ENCODE measurements at places on chromosomes 1 and 21.

DNA sequence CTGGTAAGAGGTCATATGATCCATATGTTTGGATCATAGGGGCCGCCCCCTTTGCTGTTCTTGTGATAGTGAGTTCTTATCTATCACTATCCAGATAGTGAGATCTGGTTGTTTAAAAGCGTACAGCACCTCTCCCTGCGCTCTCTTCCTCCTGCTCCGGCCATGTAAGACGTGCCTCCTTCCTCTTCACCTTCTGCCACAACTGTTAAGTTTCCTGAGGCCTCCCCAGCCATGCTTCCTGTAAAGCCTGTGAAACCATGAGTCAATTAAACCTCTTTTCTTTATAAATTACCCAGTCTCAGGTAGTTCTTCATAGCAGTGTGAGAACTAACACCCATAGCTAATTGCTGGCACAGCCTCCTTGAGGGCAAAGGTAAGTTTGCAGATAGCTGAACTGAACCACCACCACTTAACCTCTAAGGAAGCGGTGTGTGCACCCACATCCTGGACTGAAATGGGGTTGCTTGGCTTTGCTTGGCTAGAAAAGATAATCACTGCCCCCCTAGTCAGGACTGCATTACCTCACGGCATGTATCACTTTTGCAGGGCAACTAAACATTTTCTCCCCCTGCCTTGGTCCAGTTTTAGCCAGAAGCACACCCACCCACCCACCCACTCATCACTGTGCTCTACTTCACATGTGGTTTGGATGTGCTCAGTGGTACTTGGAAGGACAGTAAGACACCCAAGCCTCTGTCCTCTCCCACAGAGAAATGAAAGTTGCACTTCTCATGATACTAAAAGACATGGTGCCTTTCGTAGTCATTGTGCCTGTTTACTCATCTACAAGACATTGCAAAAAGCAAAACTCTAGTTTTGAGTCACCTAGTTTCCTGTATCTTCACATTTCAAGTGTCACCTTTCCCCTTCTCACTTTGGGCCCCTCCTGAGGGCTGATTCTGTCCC is 23.1 kb upstream of the PTAFR start:
- no peak for DNase-seq

GRCh38 chr1:68279846-68280245 is 47.5 kb upstream of the WLS start:
- DNase-seq: no peak

- DNase-seq: no peak
These were observed 101.8 kb upstream of the LPGAT1 start for GRCh38 chr1:211932231-211932932.

DNA sequence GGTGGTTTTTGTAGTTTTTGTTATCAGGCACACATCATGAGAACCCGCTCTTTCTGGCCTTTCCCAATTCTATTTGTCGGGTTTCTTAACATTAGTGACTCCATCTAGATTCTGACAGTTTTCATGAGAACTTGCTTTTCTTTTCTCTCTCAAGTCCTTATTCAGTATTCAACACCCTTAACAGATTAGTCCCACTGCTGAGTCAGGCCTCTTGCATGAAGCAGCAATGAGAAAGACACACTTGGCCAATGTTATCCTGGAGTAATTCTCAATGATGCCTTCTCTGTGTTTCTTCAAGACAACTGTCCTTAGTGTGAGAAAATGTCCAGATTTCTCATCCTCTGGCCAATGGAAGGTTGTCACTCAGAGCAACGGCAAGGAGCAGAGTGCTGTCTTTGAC is 11.3 kb downstream of the FMO2 start:
- DNase-seq: no peak

DNA sequence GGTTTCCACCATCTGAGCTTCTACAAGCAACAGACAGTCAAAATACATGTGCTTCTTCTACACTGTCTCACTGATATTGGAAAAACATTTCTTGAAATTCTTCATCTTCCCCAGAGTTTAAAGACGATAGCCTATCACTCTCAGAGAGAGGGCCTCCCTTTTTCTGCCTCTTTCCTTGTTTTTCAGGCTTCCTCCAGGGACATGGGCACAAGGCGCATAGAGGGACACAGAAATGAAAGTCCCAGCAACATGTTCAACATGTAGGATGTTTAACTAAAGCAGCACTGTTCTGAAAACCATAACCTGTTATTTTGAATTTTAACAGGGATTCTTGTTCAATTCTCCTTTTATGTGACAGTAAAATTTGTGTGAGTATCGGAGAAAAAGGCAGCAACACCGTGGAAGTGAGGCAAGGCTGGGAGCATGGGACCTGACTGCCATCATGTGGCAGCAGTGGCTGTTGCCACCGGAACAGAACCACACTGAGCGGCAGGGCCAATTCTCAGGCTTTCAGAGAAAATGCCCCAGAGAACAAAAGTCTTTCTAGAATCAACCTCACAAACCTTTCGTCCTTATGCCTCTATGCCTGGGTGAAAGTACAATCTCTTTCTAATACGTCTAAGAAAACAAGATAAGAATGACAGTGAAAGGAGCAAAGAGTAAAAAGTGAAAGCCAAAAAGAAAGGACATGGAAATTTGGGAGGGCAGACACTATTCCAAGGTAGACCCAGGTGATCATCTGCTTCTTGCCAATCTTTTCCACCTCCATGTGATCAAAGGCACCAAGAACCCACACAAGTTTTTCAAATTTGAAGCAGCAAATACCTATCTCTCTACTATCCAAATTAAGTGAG is 54.5 kb downstream of the PCNX2 start:
- no peak for DNase-seq

DNA sequence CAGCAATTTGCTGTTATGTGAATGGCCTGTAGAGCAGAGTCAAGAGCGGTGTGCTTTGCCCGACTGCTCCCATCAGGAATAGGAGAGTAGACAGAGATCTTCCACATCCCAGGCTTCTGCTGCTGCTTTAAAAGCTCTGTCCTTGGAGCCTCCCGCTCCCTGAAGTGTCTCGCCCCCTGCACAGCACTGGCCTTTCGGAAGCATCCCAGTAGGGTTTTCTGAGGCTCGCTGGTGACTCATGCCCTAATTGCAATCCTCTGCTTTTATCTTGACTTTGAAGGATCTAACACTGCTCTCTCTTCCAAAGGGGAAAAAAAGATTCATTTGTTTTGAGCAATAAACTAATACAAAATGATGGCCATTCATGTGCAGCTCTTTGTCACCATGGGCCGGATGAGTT is 13.3 kb upstream of the CD101 start:
- DNase-seq: no peak

DNA sequence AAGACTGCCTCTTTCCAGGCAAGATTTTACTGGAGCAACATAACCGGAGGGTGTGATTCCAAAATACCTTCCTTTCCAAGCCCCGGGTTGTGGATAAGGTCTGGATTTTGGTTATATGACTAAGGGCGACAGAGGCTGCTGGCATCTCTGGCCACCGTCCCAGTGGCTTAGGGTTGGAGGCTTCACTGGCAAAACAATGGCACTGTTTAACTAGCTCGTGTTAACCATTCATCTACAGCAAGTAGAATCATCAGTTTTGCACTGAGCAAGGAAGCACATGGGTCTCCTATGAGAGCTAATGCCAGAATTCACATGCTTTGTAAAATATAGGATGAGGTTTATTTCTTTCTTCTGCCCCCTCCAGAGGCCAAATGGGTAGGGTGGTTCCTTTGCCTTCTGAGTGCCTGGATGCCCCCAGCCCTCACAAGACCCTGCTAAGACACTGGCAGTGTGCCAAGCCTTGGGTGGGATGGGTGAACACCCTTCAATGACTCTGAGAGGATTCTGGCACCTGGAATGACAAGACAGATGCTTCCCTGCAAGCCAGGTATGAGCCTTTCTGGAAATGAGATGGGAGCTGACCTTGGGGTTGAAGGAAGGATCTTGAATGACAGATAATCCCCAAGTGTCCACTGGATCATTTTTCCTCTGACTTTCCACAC is 36.8 kb downstream of the DHCR24 start:
- no peak for DNase-seq
